ENCODE measurements at places on chromosomes 2 and 18.

GRCh38 chr2:107303964-107304363, 418.0 kb upstream of the ST6GAL2 start:
- DNase-seq: no peak

GRCh38 chr2:4020153-4020552, 316.8 kb downstream of the DCDC2C start:
- no peak for DNase-seq

DNA sequence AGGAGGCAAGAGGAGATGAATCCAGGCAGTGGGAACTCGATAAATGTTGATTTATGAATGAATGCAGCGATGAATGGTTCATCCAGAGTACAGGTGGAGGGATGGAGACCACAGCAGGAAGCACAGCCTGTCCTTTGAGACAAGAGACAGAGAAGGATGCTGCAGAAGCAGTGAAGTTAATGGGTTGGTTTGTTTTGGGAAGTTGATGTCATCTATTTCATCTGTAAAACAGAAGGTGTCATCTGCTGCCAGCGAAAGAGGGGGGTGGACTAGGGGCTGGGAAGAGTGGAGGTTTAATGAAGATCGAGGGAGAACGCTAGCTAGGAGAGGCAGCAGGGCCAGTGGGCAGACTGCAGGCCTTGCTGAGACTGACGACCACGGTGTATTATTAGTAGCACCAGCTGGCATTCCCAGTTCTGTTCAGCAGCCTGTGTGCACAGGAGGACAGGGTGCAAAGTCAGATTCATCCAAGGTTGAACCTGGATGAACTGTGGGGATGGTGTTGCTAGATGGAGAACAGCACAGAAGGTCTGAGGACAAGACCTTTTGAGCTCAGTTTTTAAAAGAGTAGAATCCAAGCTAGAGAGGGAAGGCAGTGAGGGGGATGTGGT, 120.3 kb upstream of the CAPN13 start:
- DNase-seq: no peak

- no peak for DNase-seq
These were observed 666 bp upstream of the STAT1 start for GRCh38 chr2:191014653-191015020.

DNA sequence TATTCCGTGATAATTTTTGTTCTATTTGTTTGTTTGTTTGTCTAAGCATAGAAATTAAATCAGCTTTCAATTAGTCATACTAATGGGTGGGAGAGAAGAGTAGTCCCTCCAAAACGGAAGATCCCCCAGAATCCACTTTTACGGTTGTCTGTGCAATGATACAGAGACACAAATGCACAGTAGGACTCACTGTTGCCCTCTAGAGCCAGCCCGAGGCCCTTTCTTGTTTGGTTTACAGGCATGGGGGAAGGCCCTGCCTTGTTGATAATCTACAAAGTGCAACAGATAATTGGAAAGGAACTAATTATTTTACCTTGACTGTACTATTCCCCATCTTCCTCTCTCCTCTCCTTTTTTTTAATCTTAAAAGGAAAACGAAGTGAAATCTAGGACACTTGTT, 121.1 kb downstream of the ACOXL start:
- no peak for DNase-seq
